ENCODE measurements at places on chromosomes 1 and 21. TPM values are rescaled to one million over a fixed set of nuclear protein-coding genes. Genes with fewer than 3 reads are reported as not detected.

The PDE4B gene
- total RNA-seq: 0.21 TPM

The ELAVL4 gene
- not detected for total RNA-seq

The KLF18 gene
- not detected for total RNA-seq

The INAVA gene
- 38.4 TPM for total RNA-seq

The ACKR1 gene
- not detected for total RNA-seq

The NTRK1 gene
- not detected for total RNA-seq

The OR10R2 gene
- not detected for total RNA-seq

The AKNAD1 gene
- not detected for total RNA-seq

The FAM131C gene
- total RNA-seq: 1.1 TPM

The UQCRHL gene
- 1.4 TPM for total RNA-seq

The TGFB2 gene
- total RNA-seq: 10.6 TPM

The CFAP45 gene
- 0.24 TPM for total RNA-seq

The PKLR gene
- total RNA-seq: not detected

The SPRR2G gene
- total RNA-seq: not detected

The TEX38 gene
- total RNA-seq: not detected

The ESRRG gene
- not detected for total RNA-seq

The SPATA1 gene
- 0.72 TPM for total RNA-seq

The CYB5RL gene
- 0.72 TPM for total RNA-seq

The RXFP4 gene
- total RNA-seq: not detected

The IFNLR1 gene
- total RNA-seq: 7.5 TPM

The BEND5 gene
- 0.72 TPM for total RNA-seq
